ENCODE measurements at places on chromosomes 5 and 9.

DNA sequence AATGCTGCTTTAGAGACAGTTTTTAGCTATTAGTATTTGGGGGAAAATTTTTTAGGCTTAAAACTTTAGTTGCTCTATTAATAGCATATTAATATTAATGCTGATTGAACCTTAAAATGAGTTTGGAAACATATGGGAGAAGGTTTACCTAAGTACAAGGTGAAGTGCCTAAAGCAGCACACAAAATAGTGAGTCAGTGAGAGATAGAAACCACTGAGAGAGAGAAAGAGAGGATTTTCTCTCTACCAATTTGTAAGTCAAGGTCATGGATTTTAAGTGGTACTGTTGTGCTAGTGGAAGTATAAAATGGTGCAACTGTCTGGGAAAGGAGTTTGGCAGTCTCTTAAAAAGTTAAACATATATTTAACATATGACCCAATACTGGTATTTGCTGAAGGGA is 64.9 kb downstream of the MARCHF3 start:
- DNase-seq = peak; percentile 40

DNA sequence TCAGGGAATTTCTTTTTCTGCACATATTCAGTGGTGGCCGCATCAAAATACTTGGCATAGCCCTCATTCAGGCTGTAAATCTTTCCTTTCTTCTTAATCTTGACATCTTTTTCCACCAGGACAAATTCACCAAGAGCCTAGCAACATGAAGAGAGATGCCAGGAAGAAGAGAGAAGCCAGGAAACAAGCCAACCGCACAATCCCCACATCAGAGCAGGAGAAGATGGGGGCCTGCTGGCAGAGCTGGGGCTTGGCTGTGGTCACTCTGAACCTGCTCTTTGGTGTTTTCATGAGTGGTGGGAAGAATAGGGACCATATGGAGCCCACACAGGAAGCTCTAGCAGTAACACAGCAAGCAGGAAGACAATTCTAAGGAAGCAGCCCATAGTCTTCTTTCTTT is 12.4 kb downstream of the PCAT7 start:
- DNase-seq = no peak

- DNase-seq = peak; percentile 98
Measured at GRCh38 chr5:151093476-151093889, 12.6 kb upstream of the TNIP1 start.

DNA sequence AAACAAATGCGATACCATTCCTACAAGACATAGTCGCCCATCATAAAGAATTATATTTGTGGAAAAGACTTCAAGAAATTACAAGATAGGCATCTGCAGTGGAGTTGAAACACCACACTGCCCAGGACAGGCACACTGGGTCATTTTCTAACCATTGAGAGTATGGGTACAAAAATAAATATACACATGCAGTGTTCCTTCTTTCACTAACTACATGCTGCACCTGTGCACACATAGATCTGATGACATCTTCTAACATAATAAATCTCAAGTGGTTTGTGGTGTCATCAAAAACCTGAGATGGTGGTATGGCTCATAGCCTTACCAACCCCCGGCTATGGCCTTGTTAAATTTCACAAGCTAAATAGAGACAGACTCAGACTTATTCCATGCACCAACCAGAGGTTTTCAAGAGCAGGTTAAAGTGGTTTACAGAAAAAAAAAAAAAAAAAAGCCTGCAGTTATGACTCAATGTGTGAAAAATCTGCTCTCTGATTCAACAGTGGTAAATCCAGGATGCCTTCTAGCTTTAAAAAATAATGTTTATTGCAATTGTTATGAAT is 12.4 kb upstream of the NFIB start:
- DNase-seq = peak; percentile 63
